ENCODE measurements at places on chromosomes 16 and 17. TPM values are rescaled to one million over a fixed set of nuclear protein-coding genes. Genes with fewer than 3 reads are reported as not detected.
A peak's percentile ranks its signal among the peaks of the same experiment; 100 is the strongest.

DNAJA3 gene
- total RNA-seq = 47.0 TPM

ABCA9 gene
- total RNA-seq = 20.0 TPM

GRCh38 chr17:152860-153420 is 15.6 kb downstream of the SCGB1C2 start:
- no peak for DNase-seq

DNA sequence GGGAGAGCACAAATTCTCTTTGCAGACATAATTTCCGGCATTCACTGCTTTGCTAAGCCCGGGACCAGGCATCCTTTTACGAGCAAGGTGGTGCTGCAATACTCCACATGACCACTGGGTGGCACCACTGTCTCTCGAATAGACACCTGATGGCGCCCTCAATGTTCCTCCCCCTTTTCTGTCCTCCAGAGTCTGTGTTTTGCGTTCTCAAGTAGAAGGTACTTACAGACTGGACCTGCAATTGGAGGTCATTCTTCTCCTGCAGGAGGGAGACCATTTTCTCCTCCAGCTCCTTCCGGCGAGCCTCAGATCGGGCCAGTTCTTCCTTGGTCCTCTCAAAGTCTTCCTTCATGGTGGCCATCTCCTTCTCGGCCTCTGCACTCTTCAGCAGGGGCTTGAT is 45.2 kb downstream of the MYH13 start:
- DNase-seq = peak; percentile 84
